Renal cortex interstitium (tissue), 15 donors: ENCODE measurements at places on chromosomes 1 and 21. TPM values are rescaled to one million over a fixed set of nuclear protein-coding genes. Genes with fewer than 3 reads are reported as not detected.

The KRTAP7-1 gene
- not detected for polyA plus RNA-seq

The LCE2A gene
- not detected for polyA plus RNA-seq

The DYNLT5 gene
- 3.3 TPM for polyA plus RNA-seq

The RIMS3 gene
- 1.8 TPM for polyA plus RNA-seq

The LAMB3 gene
- polyA plus RNA-seq: 1.9 TPM

The ANKRD35 gene
- polyA plus RNA-seq: 2.7 TPM

DNA sequence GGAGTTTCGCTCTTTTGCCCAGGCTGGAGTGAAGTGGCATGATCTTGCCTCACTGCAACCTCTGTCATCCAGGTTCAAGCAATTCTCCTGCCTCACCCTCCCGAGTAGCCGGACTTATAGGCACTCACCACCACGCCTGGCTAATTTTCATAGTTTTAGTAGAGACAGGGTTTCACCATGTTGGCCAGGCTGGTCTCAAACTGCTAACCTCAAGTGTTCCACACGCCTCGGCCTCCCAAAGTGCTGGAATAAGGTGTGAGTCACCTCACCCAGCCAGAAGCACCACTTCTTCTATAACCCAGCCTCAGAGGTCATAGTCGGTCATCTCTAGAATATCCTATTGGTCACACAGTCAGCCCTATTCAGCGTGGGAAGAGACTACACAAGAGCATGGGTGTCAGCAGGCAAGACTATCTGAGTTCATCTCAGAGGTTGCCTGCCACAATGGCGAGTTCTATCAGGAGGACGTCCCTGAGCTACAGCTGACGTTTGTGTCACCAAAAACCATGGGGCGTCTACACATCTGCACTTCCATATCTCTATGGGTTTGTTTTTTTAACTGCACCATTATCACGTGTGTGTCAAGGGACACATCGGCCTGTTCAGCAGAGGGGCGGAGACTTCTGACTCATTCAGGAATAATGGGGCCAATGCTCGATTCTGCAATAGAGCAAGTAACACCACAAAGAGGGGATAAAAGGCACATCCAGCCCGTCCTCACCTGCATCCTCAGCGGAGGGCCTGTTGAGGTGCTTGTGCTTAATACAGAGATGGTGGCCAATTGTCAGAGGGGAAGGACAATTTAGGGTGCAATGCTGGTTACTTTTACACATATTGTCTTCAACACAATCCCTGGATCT is 256.3 kb upstream of the IRF2BP2 start:
- DNase-seq: no peak

DNA sequence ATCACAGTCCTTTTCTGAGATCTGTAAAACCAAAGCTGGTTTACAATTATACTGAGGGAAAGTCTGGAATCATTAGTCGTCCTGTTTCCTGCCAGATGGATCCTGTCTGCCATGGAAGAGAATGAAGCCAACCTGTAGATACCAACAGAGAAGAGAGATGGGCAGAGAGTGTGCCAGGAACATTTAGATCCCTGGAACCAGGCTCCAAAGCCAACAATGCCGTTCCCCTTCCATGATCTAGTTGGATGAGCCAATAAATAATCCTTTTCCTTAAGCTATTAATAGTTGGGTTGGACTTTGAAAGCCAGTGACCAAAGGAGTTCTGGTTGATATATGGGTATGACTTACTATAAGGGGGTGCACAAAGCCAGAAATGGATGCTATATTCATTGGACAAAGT is 15.0 kb downstream of the CAPN8 start:
- DNase-seq: no peak

DNA sequence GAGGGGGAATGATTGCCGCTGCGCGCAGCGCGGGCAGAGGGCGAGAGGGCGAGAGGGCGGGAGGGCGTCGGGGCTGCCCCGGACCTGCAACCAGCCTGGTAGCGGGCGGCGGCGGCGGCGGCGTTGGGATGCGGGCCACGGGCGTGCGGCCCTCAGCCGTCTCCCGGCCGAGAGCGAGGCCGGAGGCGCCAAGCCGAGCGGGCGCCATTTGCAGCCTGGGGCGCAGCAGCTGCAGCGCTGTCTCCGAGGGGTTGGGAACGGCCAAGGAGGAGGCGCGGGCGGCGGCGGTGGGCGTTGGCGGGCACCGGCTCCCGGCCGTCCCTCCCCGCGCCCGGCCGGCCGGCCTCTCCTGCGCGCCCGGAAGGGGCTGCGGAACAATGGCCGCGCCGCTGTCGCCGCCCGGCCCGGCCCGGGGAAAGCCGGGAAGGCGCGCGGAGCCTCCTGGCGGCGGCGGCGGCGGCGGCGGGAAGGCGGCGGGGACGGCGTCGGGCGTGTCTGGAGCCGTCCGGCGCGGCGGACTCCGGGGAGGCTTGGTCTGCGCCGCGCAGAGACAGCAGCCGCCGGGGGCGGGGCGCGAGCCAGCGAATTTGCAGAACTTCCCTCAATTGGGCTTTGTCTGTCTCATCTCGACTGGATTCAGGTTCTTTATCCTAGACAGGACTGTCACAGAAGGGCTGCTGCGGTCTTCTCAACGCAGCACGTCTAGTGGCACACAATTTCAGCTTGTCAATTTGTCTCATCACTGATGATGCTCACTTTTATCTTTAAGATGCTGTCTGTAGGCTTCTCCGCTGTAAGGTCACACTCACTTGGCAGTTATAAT is 35.7 kb downstream of the ZBTB8B start:
- DNase-seq: no peak

DNA sequence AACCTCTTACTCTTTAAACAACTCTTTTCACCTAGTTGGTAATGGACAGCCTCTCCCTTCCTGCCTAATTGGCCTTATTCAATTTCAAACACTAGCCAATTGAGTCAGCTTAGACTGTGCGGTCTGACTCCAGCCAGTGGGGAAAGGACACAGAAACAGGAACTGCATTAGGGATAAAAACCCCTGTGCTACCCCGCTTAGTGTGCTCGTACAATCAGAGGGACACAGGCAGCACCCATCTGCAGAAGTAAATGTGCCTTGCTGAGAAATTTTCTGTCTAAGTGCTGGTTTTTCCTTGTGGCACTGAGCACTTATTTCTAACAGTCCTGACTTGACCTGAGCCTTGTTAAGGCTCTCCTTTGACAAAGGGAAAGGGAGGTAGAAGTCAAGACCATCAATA is 6.0 kb upstream of the CD2 start:
- DNase-seq: no peak

GRCh38 chr21:15183813-15184257 is 119.0 kb upstream of the NRIP1 start:
- no peak for DNase-seq

- no peak for DNase-seq
These were observed 876 bp downstream of the ALDH9A1 start for GRCh38 chr1:165697491-165697880.

- no peak for DNase-seq
These were observed 1.2 kb upstream of the ANGPTL7 start for GRCh38 chr1:11187931-11188330.

DNA sequence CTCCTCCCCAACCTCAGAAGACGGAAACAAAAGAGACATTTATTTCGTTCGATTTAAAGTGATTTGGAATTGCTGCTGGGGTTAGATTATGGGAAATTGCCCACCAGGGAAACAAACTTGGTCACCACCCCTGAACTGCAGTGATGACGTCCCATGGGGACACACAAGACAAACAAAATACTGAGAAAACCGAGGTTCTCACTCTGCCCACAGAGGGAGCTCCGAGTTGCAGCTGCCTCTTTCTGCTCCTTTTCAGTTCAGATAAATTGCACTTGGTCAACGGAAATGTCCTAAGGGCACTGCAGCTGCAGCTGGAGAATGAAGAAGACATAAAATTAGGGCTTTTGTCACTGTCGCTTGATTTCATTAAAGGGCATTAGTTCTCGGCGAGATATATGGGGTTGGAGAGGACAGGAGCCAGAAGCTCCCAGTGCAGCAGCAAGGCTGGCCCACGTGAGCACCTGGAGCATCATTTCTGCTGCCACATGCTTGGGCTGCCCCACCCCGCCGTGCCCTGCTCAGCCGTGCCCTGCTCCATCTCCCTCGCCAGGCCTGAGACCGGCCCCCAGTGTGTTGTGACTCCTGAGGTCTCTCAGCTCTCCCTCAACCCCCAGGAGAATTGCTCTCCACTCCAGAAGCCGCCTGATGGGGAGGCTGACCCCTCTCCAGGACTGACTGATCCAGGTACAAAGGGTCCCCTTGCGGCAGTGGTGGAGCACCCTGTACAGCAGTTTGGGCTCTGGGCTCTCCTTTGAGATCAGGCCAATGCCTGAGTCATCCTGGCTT is 231.7 kb upstream of the AJAP1 start:
- DNase-seq: no peak

- no peak for DNase-seq
These were observed 169.2 kb upstream of the IRF2BP2 start for GRCh38 chr1:234779160-234779538.
